ENCODE measurements at places on chromosomes 7 and 10. TPM values are rescaled to one million over a fixed set of nuclear protein-coding genes. Genes with fewer than 3 reads are reported as not detected.
A peak's percentile ranks its signal among the peaks of the same experiment; 100 is the strongest.

- no peaks in the 10 kb centered on the region for H3K36me3 ChIP-seq
- no peaks in the 10 kb centered on the region for H3K27me3 ChIP-seq
- no peak overlapping the region for H3K27ac ChIP-seq
- no peaks in the 10 kb centered on the region for H3K4me1 ChIP-seq
Observed at GRCh38 chr7:12422554-12423320, 19.1 kb upstream of the VWDE start.

- no peak overlapping the region for H3K4me3 ChIP-seq
- no peak overlapping the region for H3K27ac ChIP-seq
- no peaks in the 10 kb centered on the region for H3K4me1 ChIP-seq
Observed at GRCh38 chr10:15067154-15067553, 21.4 kb downstream of the ACBD7 start.

DNA sequence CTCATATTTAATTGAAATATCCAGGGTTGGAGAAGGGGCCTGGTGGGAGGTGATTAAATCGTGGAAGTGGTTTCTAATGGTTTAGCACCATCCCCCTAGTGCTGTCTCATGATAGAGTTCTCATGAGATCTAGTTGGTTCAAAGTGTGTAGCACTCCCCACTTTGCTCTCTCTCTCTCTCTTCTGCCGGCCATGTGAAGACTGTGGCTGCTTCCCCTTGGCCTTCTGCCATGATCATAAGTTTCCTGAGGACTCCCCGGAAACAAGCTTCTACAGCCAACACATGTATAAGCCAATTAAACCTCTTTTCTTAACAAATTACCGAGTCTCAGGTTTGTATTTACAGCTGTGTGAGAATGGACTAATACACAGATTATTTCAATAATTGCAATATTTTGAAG is 305.8 kb upstream of the KCND2 start:
- no peak overlapping the region for H3K4me3 ChIP-seq
- no peaks in the 10 kb centered on the region for H3K36me3 ChIP-seq

DNA sequence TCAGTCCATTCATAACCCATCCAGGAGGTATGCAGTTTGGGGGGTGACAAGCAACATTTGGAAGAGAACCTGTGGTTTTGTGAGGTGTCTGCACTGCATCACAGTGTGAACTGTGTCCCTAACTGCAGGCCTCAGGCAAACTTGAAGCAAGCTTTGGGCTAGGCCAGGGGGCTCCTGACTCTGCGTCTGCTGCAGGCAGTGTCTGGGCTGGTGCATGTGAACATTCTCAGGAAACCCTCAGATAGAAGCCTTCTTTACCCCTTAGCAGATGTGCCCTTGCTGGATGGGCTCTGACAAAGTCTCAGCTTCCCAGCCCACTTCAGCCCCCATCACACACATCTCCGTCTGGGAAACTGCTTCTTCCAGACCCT is 61.0 kb downstream of the VIPR2 start:
- no peaks in the 10 kb centered on the region for H3K27me3 ChIP-seq
- no peak overlapping the region for H3K4me3 ChIP-seq
- H3K27ac ChIP-seq: no peak overlapping the region
- H3K36me3 ChIP-seq: no peaks in the 10 kb centered on the region

GRCh38 chr7:144164784-144165183 is 18.5 kb upstream of the CTAGE4 start:
- no peaks in the 10 kb centered on the region for H3K4me1 ChIP-seq
- no peak overlapping the region for H3K27ac ChIP-seq
- no peaks in the 10 kb centered on the region for H3K36me3 ChIP-seq
- no peak overlapping the region for H3K4me3 ChIP-seq
- DNase-seq: no peak

DNA sequence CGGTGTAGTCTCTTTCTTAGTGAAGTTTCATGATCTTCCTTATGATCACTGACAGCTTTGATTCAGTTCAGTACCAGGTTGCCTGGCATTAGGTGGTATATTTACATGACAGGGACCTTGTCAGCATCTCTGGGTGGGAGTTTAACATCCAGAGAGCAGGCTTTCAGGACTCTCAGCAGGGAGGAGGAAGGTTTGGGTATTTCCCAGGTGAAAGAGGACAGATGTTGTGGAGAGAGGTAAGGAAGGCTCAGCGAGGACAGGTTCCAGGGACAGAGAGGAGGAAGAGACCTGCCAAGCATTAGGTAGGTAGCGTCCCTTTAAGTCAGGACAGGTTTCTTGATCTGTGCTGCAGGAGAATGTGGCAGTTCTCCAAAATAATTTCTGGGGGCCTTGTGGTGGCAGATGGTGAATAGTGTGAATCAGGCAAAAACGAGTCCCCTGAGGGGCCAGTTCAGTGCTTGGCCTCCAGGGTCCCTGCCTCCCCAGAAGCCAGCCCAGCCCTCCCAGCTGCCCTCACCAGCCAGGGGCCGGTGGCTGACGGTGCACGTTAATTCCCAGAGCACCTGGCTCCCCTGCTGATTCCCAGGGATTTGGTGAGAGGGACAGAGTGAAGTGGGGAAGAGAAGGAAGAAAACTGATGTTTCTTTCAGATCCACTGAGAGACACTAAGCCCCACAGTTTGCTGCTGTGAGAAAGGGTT is 82.0 kb downstream of the VWC2 start:
- no peak overlapping the region for H3K4me3 ChIP-seq
- H3K4me1 ChIP-seq: no peaks in the 10 kb centered on the region
- no peak for DNase-seq
- H3K36me3 ChIP-seq: no peaks in the 10 kb centered on the region
- H3K27me3 ChIP-seq: no peaks in the 10 kb centered on the region

NMT2 gene
- total RNA-seq: 7.8 TPM

- H3K4me3 ChIP-seq: no peak overlapping the region
- H3K36me3 ChIP-seq: no peaks in the 10 kb centered on the region
- H3K4me1 ChIP-seq: peaks cover 6% of the 10 kb centered on the region
- H3K27ac ChIP-seq: no peak overlapping the region
Observed at GRCh38 chr7:70512761-70513160, 619.2 kb upstream of the GALNT17 start.

DNA sequence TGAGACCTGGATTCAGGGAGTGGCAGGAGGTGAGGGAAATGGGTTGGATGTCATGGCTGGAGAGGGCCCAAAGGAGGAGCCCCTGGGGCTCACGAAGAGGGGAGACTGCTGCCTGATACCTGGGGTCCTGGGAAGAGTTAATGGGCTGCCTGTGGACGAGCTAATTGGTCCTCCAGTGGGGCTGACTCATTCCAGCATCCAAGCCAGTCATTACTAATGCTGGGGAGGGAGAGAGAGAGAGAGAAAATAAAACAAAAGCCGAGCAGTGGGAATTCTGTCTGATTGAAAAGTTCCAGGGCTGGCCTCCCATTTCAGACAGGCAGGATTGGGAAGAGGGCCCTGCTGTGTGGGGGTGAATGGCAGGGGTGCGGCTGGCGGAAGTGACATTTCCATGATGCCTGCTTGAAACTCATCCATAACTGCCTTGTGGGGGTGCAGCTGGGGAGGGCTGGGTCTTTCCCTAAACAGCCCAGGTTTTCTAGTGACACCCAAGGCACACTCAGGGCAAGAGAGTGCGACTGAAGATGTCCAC is 297.8 kb downstream of the RPS24 start:
- no peak overlapping the region for H3K27ac ChIP-seq
- peaks cover 17% of the 10 kb centered on the region for H3K4me1 ChIP-seq
- H3K4me3 ChIP-seq: no peak overlapping the region
- no peak for DNase-seq
- no peaks in the 10 kb centered on the region for H3K36me3 ChIP-seq

SKIDA1 gene
- total RNA-seq: not detected

GRCh38 chr7:86939197-86939814 is 120.1 kb downstream of the ELAPOR2 start:
- H3K36me3 ChIP-seq: no peaks in the 10 kb centered on the region
- H3K4me1 ChIP-seq: peaks cover 4% of the 10 kb centered on the region
- H3K27ac ChIP-seq: no peak overlapping the region
- DNase-seq: no peak

GRCh38 chr7:18693406-18693805 is 197.9 kb downstream of the HDAC9 start:
- H3K27ac ChIP-seq: no peak overlapping the region
- no peaks in the 10 kb centered on the region for H3K4me1 ChIP-seq
- no peaks in the 10 kb centered on the region for H3K36me3 ChIP-seq
- H3K27me3 ChIP-seq: no peaks in the 10 kb centered on the region
- DNase-seq: peak; percentile 21

DNA sequence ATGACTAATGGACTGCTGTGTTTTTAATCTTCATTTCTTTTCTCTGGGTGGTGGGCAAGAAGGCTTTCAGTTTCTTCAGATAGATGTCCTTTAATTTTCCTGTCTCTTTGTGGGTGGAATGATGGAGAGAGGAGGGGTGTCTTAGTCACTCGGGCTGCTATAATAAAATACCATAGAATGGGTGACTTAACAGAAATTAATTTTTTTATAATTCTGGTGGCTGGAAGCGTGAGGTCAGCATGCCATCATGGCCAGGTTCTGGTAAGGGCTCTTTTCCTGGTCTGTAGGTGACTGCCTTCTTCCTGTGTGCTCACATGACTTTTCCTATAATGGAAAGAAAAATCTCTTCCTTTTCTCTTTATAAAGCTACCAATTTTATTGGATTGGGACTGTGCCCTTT is 6.3 kb downstream of the RSBN1L start:
- DNase-seq: no peak
- H3K27me3 ChIP-seq: no peaks in the 10 kb centered on the region
- H3K36me3 ChIP-seq: no peaks in the 10 kb centered on the region

DNA sequence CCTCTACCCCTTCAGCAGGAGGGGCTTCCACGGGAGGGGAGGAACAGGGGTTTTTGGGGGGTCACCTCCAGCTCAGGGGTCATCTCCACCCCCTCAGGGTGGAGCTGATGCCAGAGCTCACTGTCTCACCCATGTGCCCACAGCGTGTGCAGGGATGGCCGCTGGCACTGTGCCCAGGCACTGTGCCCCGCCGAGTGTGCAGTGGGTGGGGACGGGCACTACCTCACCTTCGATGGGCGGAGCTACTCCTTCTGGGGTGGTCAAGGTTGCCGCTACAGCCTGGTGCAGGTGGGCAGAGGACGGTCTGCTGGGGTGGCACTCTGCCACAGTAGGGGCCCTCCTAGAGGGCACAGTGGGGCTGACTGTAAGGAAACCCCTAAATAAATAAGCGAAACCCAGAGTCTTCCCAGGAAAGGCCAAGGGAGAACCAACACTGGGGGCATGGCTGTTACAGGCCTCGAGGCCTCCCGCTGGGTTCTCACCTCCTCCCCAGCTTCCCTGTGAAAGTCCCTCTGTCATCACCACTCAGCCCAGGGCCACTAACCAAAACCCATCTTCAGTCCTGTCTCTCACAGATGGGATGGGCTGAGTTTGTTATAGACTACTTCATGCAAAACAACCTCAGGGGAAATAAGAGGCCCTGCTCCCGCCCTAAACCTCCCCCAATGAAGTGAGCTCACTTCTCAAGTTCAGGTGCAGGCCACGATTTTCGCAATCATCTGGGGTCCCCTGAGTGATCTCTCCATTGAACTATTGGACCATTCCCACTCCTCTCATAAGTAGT is 7.4 kb upstream of the ZNF467 start:
- H3K27ac ChIP-seq: no peak overlapping the region
- no peaks in the 10 kb centered on the region for H3K36me3 ChIP-seq
- no peaks in the 10 kb centered on the region for H3K4me1 ChIP-seq
- H3K4me3 ChIP-seq: no peak overlapping the region
- no peak for DNase-seq

GRCh38 chr7:67344481-67345193 is 348.0 kb downstream of the TYW1 start:
- H3K36me3 ChIP-seq: peaks cover 72% of the 10 kb centered on the region
- H3K27me3 ChIP-seq: no peaks in the 10 kb centered on the region
- no peak for DNase-seq
- H3K4me1 ChIP-seq: peaks cover 66% of the 10 kb centered on the region

DNA sequence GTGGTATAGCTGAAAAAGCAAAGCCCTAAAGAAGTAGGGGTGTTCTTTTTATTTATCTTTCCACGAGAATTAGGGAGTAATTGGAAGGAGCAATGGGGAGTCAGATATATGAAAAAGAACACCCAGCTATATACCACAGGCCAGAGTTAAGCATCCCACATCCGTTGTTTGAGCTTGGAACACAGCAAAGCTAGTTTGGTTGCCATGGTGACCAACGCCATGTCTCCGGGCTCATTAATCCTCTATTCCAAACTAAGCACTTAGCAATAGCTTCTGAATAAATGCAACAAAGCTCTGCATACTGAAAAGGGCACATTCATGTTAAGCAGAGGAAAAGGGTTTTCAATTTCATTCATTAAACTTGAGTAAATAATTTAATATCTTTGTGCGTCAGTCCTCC is 23.5 kb downstream of the ASB4 start:
- no peaks in the 10 kb centered on the region for H3K4me1 ChIP-seq
- no peak overlapping the region for H3K27ac ChIP-seq
- no peak for DNase-seq
- H3K36me3 ChIP-seq: no peaks in the 10 kb centered on the region
- no peak overlapping the region for H3K4me3 ChIP-seq
- H3K27me3 ChIP-seq: no peaks in the 10 kb centered on the region

DNA sequence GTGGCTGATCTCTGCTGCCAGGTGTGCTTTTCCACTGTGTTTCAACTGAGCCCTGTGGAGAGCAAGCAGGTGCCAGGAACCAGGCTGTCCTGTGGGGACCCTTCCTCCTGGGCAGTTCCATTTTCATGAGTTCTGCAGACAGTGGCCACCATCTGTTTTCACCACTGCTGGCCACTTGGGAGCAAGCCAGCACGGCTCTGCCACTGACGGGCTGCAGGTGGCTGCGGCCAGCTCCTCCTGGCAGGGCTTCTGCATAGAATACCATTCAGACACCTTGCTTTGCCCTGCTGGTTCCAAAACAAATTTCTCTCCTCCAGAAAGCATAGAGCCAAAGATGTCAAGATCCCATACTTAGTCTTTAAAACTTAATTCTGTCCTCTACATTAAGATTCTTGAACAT is 48.3 kb downstream of the LANCL2 start:
- H3K27me3 ChIP-seq: no peaks in the 10 kb centered on the region
- DNase-seq: no peak
- H3K36me3 ChIP-seq: no peaks in the 10 kb centered on the region
- no peaks in the 10 kb centered on the region for H3K4me1 ChIP-seq
- H3K4me3 ChIP-seq: no peak overlapping the region

GRCh38 chr7:28973591-28973990 is 15.5 kb upstream of the TRIL start:
- no peak overlapping the region for H3K27ac ChIP-seq
- no peak for DNase-seq
- no peaks in the 10 kb centered on the region for H3K27me3 ChIP-seq
- H3K36me3 ChIP-seq: no peaks in the 10 kb centered on the region
- no peaks in the 10 kb centered on the region for H3K4me1 ChIP-seq

DNA sequence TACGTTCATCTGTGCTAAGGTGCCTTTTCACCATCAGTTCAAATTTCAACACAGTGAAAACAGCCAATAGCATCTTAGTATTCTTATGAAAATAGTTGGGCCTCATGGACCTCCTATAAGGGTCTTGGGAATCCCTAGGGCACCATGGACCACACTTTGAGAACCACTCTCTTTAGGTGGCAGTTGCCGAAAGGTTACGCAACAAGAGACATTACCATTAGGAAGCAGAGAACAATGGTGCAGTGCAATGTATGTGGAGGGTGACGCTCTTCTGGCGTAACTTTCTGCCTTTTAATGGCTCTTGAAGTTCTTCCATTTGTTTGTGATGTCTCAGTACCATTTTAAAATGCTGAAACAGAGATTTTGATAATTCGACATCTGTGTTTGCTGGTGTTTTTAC is 131.1 kb downstream of the CNNM2 start:
- H3K27me3 ChIP-seq: no peaks in the 10 kb centered on the region
- no peak overlapping the region for H3K27ac ChIP-seq
- H3K4me3 ChIP-seq: no peak overlapping the region
- H3K4me1 ChIP-seq: peaks cover 7% of the 10 kb centered on the region
- no peak for DNase-seq
